ENCODE measurements at places on chromosomes 1 and 21. TPM values are rescaled to one million over a fixed set of nuclear protein-coding genes. Genes with fewer than 3 reads are reported as not detected.

- H3K27me3 ChIP-seq: no peaks in the 10 kb centered on the region
- no peak overlapping the region for H3K27ac ChIP-seq
- H3K4me1 ChIP-seq: peaks cover 18% of the 10 kb centered on the region
- no peak for DNase-seq
Measured at GRCh38 chr1:183760661-183761060, 44.3 kb upstream of the RGL1 start.

DNA sequence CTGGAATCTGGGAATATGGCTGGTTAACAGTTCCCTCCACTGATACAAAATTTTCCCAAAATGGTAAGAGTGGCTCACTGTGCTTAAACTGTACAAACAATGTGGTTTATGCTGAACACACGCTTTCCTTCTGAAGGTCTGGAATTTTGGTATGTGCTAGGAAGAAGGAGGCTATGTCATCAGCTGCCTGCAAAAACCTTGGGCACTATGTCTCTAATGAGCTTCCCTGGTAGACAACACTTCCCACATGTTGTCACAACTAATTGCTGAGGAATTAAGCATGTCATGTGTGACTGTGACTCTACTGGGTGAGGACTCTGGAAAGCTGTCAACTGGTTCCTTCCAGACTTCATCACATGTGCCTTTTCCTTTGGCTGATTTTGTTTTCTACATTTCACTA is 29.2 kb downstream of the IPP start:
- no peaks in the 10 kb centered on the region for H3K27me3 ChIP-seq
- no peaks in the 10 kb centered on the region for H3K36me3 ChIP-seq
- no peaks in the 10 kb centered on the region for H3K4me1 ChIP-seq
- no peak overlapping the region for H3K27ac ChIP-seq
- no peak overlapping the region for H3K4me3 ChIP-seq

- H3K4me1 ChIP-seq: peaks cover 15% of the 10 kb centered on the region
- no peaks in the 10 kb centered on the region for H3K36me3 ChIP-seq
- H3K4me3 ChIP-seq: no peak within 1 kb of the TSS
Measured at GRCh38 chr1:1914971-1915692, at the start of gene CALML6. TSS of gene CALML6 (plus strand) at chr1:1915260. CDS start at chr1:1915281, 21 bp downstream.

ZFP69 gene
- not detected for total RNA-seq

HNRNPR gene
- 193 TPM for total RNA-seq

GRCh38 chr1:207892764-207893163 is 18.2 kb downstream of the CD34 start:
- no peaks in the 10 kb centered on the region for H3K27me3 ChIP-seq
- H3K27ac ChIP-seq: no peak overlapping the region
- no peaks in the 10 kb centered on the region for H3K36me3 ChIP-seq
- no peak overlapping the region for H3K4me3 ChIP-seq

RGL1 gene
- 1.9 TPM for total RNA-seq

MPL gene
- total RNA-seq: not detected

CYYR1 gene
- not detected for total RNA-seq

CFHR1 gene
- not detected for total RNA-seq

KHDRBS1 gene
- total RNA-seq: 86.7 TPM

DNA sequence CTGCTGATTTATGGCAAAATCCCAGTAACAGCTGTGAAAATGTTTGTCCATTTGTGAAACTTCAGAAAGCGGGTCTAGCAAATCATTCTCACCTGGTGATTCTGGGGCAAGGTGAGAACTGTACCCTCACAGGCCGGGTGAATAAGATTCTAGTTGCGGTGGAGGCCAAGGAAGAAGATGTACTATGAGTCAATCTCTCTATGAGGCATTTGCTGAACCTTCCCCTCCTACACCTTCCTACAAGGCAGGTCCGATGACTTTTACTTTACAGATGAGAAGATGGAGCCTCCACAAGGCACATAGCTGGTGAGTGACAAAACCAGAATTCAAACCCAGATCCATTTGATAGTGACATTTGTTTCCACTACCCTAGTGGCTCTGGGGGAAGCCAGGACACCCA is 72.7 kb downstream of the BACH1 start:
- H3K27ac ChIP-seq: no peak overlapping the region
- H3K4me3 ChIP-seq: no peak overlapping the region
- no peaks in the 10 kb centered on the region for H3K27me3 ChIP-seq
- H3K36me3 ChIP-seq: no peaks in the 10 kb centered on the region
- H3K4me1 ChIP-seq: no peaks in the 10 kb centered on the region
- DNase-seq: no peak

DNA sequence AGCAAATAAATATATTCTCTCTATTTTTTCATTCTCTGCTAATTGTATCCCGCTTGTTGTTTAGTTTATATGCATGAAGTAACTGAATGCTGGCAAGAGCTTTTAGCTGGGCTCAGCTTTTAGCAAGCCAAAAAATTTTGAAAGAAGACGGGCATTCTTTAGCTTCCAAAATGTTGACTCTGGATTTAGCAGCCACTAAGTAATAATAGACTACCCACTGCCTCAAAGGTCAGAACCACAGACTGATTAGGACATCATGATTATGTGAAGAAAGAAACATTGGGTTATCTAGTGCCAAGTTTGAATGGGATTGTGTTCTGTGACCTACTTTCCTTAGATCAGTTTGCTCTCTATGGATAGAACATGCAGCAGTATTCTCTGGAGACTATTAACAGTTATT is 80.3 kb upstream of the DPH5 start:
- no peaks in the 10 kb centered on the region for H3K27me3 ChIP-seq
- no peak overlapping the region for H3K27ac ChIP-seq
- DNase-seq: no peak
- H3K4me3 ChIP-seq: no peak overlapping the region
- H3K36me3 ChIP-seq: no peaks in the 10 kb centered on the region

PLPP3 gene
- total RNA-seq: 32.8 TPM

GRCh38 chr21:17607684-17608083 is 5.0 kb downstream of the BTG3 start:
- H3K4me3 ChIP-seq: no peak overlapping the region
- 0 out of 2 replicates have a peak, but pooled peaks cover 2% of the 10 kb centered on the region for H3K36me3 ChIP-seq
- DNase-seq: no peak
- H3K27me3 ChIP-seq: no peaks in the 10 kb centered on the region
- H3K4me1 ChIP-seq: peaks cover 30% of the 10 kb centered on the region

LEPR gene
- 0.46 TPM for total RNA-seq

GRCh38 chr21:39020751-39021477 is 162.3 kb downstream of the PSMG1 start:
- no peak overlapping the region for H3K4me3 ChIP-seq
- no peaks in the 10 kb centered on the region for H3K36me3 ChIP-seq
- peak; percentile 14 for DNase-seq
- H3K27ac ChIP-seq: no peak overlapping the region

DNA sequence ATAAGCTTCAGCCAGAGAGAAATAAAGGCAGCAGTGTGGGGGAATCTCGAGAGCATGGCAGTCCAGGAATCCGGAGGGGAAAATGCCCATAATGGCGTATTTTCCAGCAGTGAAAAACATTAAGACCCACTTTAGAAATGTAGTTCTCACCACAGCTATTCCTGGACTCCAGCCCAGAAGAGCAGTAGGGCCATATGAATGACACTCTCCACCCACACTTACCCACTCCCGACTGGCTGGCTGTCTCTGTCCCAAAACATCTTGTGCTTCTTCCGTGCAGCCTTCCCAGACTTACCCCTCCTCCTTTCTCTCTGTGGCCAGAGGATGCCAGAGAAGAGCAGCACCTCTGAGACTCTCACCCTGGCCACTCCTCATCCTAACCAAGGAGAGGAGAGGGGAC is 56.4 kb downstream of the TRABD2B start:
- no peaks in the 10 kb centered on the region for H3K36me3 ChIP-seq
- H3K27ac ChIP-seq: no peak overlapping the region
- peaks cover 26% of the 10 kb centered on the region for H3K4me1 ChIP-seq

DNA sequence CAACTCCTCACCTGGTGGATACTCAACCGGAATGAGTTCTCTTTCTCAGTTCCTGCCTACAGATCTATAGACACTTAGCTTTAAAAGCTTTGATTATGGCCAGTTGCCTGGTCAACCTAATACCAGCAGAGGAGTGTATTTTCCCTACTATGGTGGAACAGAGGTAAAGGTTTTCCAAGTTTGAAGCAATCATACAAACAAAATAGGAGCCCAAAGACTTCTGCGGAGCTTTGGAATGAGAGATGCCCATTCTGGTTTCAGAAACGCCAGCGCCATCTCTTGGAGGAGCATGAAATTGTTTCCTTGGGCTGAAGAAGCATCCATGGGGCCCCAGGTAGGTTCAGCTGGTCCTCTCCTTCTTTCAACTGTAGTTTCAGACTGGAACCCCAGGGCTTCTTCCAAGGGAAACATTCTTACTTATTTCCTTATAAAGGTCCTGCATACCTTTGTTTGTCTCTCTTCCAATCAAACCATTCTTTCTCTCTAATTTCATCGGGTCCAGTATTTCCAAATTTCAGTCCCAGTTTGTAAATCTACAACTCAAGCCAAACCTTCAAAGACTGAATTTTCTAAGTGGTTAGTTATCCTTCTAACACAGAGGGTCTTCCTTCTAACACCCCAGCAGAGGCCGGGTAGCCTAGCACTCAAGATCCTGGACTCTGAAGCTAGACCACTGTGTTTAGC is 95.9 kb downstream of the KCNJ15 start:
- peak overlapping the region; percentile 51 for H3K27ac ChIP-seq
- peak; percentile 86 for DNase-seq
- no peaks in the 10 kb centered on the region for H3K36me3 ChIP-seq
- H3K27me3 ChIP-seq: no peaks in the 10 kb centered on the region
- peaks cover 15% of the 10 kb centered on the region for H3K4me1 ChIP-seq

- H3K27ac ChIP-seq: peak overlapping the region; percentile 100
- H3K4me3 ChIP-seq: peak overlapping the region; percentile 74
- DNase-seq: no peak
- no peaks in the 10 kb centered on the region for H3K36me3 ChIP-seq
- H3K27me3 ChIP-seq: no peaks in the 10 kb centered on the region
- peaks cover 20% of the 10 kb centered on the region for H3K4me1 ChIP-seq
Measured at GRCh38 chr1:15835205-15835740, 12.2 kb upstream of the SPEN start.

SH2D1B gene
- 0.04 TPM for total RNA-seq

- no peaks in the 10 kb centered on the region for H3K27me3 ChIP-seq
- DNase-seq: no peak
- H3K4me3 ChIP-seq: no peak overlapping the region
Measured at GRCh38 chr1:53507116-53507820, 48.1 kb downstream of the DMRTB1 start.

DNA sequence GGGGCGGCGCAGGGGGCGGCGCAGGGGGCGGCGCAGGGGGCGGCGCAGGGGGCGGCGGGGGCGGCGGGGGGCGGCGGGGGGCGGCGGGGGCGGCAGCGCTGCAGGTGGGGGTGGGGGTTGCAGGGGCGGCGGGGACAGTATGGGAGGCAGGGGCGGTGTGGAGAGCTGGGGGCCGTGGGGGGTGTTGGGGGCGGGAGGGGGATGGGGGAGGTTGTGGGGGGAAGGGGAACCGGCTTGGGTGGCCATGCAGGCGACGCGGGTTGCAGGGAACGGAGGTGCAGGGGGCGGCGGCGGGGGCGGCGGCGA is 13.0 kb upstream of the SLC19A1 start:
- H3K36me3 ChIP-seq: no peaks in the 10 kb centered on the region
- no peaks in the 10 kb centered on the region for H3K27me3 ChIP-seq
- H3K4me3 ChIP-seq: no peak overlapping the region

DNA sequence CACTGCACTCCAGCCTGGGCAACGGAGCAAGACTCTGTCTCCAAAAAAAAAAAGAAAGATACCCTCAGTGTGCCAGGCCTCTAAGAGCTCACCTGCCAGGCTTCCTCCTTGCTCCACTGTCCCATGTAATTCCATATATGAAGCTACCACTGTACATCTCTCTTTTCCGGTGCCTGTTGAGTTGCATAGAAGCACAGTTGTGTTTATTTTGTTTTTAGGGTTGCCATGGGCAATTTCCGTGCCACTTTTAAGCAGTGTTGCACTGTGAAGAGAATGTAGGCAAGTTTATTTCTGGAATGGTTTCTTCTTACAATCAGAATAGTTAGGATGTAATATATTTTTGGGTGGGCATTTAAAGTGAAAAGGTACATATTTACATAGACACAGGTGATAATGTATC is 23.3 kb downstream of the MR1 start:
- no peak for DNase-seq
- H3K27me3 ChIP-seq: no peaks in the 10 kb centered on the region
- no peaks in the 10 kb centered on the region for H3K36me3 ChIP-seq

DNAJC28 gene
- total RNA-seq: 0.44 TPM

GRCh38 chr1:71014178-71014579 is 33.4 kb downstream of the PTGER3 start:
- peaks cover 30% of the 10 kb centered on the region for H3K27me3 ChIP-seq
- DNase-seq: no peak
- no peak overlapping the region for H3K4me3 ChIP-seq
- H3K36me3 ChIP-seq: no peaks in the 10 kb centered on the region
- H3K4me1 ChIP-seq: no peaks in the 10 kb centered on the region

- DNase-seq: no peak
- H3K27me3 ChIP-seq: peaks cover 27% of the 10 kb centered on the region
- H3K4me1 ChIP-seq: peaks cover 9% of the 10 kb centered on the region
- H3K27ac ChIP-seq: no peak overlapping the region
- H3K4me3 ChIP-seq: no peak overlapping the region
Measured at GRCh38 chr1:100535264-100535663, 2.7 kb upstream of the GPR88 start.

TSPAN2 gene
- total RNA-seq: 1.3 TPM

GRCh38 chr1:193104502-193104906 is 710 bp downstream of the GLRX2 start:
- peak; percentile 47 for DNase-seq
- H3K36me3 ChIP-seq: peaks cover 7% of the 10 kb centered on the region
- H3K27ac ChIP-seq: peak overlapping the region; percentile 85
- peak overlapping the region; percentile 86 for H3K4me3 ChIP-seq
- H3K4me1 ChIP-seq: peaks cover 15% of the 10 kb centered on the region

DNA sequence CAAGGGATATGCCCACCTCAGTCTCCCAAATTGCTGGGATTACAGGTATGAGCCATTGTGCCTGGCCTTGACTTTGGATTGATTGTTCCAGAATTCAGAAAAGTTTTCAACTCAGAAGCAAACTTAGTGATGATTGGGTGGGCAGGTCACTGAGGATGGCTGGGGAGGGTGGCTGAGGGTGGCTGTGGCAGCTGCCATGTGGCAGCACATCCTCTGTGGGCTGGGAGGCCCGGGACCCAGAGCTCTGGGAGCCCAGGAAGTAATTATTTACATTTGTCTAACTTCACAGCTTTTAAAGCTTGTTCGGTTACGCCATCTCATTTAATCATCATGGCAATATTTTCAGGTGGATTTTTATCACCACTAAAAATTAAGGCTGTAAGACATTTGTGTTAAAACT is 76.1 kb downstream of the SCCPDH start:
- H3K27me3 ChIP-seq: no peaks in the 10 kb centered on the region
- no peak for DNase-seq
- H3K27ac ChIP-seq: no peak overlapping the region
- no peak overlapping the region for H3K4me3 ChIP-seq

DNA sequence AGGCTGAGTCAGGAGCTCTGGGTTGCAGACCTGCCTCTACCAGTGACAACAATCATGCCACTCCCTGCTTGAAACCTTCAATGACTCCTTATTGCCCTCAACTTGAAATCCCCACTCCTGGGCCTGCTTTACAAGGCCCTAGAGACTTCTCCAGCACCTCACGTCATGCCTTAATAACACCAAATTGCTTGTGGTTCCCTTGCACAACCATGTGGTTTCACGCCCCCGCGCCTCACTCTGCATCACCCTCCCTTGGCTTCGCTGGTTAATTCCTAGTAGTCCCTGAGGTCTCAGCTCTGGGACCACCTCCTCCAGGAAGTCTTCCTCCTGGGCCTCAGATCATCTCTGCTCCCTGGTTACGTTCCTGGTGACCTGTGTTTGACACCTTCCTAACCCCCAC is 33.0 kb downstream of the EPHA2 start:
- DNase-seq: peak; percentile 50
- peaks cover 38% of the 10 kb centered on the region for H3K4me1 ChIP-seq
- peaks cover 45% of the 10 kb centered on the region for H3K36me3 ChIP-seq
- no peak overlapping the region for H3K4me3 ChIP-seq
- H3K27ac ChIP-seq: peak overlapping the region; percentile 58
- H3K27me3 ChIP-seq: no peaks in the 10 kb centered on the region

PRAMEF13 gene
- total RNA-seq: not detected

KCNJ9 gene
- not detected for total RNA-seq

Data from PC-3 (cell line).